ENCODE measurements at places on chromosomes 2 and 18.

DNA sequence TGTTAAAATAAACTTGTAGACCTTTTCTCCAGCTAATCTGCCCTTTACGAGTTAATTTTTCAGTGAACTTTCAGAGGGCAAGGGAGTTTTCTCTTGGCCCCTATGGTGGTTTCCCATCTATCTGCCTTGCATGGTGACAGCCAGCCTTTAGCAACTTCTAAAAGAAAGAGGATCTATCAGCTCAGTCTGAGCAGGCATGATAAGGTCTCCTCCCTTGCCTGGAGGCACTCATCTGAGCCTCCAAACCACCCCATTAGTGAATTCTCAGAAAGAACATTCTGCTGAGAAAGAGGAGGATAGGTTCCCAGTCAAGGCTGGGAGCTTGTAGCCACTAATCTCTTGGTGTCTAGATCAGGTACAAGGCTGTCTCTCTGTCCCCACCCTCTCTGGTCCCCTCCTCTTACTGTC is 10.7 kb upstream of the GYPC start:
- DNase-seq = no peak

DNA sequence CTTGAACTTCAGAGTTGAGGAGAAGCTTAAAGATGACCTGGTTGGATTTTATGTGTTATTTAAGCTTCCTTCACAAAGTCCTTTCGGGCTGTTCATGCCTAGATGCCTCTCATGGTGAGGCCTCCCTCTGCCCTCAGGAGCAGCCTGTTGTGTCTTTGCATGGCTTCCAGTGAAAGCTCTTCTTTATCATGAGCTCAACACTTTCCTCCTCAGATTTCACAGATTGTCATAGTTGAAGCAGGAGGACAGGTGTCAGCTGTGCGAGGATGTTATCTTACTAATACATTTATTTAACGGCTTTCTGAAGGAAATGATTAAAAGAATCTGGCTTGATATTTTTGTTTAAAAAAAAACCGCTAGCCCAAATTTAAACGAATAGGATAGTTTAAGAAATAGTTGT is 48.8 kb upstream of the ITSN2 start:
- DNase-seq = no peak

- DNase-seq = no peak
Measured at GRCh38 chr2:240295256-240296103, 140.0 kb upstream of the GPC1 start.

- DNase-seq = no peak
Measured at GRCh38 chr2:25948437-25948836, 33.9 kb downstream of the KIF3C start.

- no peak for DNase-seq
Measured at GRCh38 chr2:150491943-150492342, 4.5 kb upstream of the RND3 start.

DNA sequence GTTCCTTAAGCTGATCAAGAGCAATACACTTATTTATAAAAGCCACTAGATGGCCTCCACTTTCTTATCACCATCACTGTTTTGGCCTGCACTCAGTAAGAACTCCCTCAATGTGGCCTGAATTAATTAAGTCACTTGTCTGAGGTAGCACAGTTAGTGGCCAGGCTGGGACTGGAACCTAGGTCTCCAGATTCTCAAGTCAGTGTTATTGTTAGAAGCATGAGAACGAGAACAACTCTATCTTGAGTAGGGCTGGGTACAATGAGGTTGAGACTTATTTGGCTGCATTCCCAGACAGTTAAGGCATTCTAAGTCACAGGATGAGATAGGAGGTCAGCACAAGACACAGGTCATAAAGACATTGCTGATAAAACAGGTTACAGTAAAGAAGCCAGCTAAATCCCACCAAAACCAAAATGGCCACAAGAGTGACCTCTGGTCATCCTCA is 115.8 kb downstream of the SS18 start:
- no peak for DNase-seq

DNA sequence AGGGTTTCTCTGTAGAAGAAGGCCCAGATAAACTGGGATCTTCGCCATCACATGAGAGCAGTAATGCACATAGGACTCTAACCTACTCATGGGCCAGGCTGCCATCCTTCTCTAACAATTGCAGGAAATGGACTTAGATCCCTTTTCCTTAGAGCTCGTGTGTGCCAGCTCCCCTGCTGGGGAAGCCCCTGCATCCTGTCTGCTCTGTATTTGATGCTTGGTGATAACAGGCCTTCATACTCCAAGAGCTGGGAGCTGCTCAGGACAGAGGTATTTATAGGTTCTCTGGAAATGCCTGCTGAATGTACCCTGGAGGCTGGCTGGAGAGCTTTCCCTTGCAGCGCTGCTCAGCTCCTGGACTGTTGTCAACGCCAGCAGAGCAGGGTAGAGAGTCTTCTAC is 249.6 kb downstream of the MTX2 start:
- DNase-seq = no peak

DNA sequence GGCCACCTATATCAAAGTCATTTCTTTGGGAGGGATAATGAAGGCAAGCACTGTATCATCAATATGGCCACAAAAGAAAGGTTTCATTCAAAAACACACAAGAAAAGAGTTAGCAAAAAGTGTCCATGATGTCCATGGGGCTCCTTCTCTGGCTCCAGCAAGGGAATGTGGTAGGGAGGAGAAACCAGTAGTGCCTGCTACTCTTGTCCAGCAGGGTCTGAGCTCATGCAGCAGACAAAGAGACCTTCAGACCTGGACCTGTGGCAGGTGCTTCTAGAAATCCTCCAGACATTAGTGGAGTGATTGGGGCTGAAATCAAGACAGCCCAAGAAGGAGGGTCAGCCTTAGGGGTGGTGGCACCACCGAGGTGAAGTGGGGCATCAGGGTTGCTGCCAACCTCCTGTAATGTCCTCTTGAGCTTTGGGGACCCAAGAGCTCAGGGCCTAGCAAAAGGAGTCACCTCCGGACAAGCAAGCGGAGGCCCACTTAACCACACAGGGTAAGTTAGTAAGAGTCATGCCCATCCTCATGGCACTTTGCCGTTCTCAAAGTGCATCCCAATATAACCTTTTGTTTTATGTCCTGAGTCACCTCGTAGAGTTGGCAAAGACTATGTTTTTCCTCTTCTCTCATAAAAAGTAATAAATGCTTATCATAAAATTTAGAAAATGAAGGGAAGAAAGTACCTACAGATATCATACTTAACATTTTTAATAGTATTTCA is 112.6 kb upstream of the YPEL5 start:
- DNase-seq = no peak

DNA sequence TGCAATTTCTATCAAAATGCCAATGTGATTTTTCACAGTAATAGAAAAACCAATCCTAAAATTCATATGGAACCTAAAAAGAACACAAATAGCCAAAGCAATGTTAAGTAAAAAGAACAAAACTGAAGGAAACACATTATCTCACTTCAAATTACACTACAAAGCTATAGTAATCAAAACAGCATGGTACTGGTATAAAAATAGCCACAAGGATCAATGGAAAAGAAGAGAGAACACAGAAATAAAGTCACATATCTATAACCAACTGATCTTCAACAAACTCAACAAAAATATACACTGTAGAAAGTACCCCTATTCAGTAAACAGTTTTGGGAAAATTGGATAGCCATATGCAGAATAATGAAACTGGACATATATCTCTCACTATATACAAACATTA is 252.2 kb upstream of the CYP26B1 start:
- no peak for DNase-seq

DNA sequence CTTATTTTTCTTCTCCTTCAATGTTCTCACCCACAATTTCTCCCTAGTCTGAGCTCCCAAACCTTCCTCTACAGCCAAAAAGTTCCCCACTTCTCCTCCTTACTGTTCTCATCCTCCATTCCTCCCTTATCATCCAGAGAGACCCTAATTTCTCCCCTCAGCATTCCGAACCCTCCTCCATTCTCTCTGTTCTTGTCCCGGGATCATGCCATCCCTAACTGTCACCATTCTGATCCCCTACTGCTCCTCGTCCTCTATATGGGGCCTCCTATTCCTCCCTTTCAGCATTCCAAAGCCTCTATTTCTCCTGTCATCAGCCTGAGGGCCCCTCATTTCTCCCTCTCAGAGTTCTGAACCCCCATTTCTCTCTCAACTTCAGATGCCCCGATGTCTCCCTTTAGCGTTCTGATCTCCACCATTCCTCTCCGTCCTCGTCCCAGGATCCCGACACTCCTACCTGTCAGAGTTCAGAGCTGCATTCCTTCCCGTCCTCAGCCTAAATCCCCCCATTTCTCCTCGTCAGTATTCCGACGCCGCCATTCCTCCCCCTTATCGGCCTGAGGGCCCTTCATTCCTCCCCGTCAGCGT is 522 bp downstream of the MBD1 start:
- no peak for DNase-seq

Data from CD4-positive, alpha-beta T cell treated with Interleukin-12 subunit alpha and Interleukin-12 subunit beta, for 1 hour (primary cell).